Activated naive CD4-positive, alpha-beta T cell treated with anti-CD3 and anti-CD28 coated beads, Interleukin-2, amount 50 U/mL, for 16 hours (primary cell): ENCODE measurements at places on chromosomes 3 and 15.

- DNase-seq = no peak
Measured at GRCh38 chr3:110791995-110792686, 279.5 kb upstream of the NECTIN3 start.

DNA sequence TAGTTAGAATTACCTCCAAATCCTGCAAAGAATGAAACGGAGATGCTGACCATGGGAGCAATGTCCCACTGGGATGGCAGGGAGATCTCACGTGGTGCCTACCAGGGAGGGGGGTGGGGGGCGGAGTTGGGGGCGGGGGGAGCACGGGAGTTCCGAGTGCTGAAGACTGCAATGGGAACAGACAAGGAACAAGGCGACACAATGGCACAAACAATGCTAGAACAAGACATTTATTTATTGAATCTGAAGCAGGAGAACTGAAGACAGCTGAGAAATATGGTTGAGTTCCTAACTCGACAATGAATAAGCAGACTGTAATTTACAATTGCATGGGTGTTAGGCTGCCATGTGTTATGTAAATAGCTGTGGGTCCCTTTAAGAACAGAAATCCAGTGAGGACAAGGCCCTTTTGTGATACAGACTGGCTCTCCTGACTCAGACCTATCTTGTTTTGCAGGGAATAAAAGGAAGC is 91.2 kb downstream of the AQP9 start:
- DNase-seq = no peak

DNA sequence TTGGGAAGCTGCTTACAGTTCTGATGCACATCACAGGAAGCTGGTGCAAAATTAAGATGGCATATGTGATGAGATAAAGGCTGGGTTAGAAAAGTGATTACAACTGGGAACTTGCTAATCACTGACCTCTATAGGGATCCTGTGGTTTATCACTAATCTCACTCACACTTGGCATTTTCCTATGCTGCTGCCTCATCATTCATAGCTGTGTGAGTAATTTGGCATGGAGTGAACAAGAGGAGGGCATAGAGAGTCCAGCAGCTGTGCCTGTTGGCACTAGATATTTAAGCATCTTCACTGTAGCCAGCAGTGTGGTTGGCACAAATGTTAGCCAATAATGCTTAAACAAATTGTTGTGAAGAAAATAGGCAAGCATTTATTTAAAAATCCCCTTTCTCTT is 217.7 kb upstream of the CGNL1 start:
- no peak for DNase-seq

GRCh38 chr15:35007397-35007796 is 19.3 kb upstream of the ZNF770 start:
- no peak for DNase-seq

DNA sequence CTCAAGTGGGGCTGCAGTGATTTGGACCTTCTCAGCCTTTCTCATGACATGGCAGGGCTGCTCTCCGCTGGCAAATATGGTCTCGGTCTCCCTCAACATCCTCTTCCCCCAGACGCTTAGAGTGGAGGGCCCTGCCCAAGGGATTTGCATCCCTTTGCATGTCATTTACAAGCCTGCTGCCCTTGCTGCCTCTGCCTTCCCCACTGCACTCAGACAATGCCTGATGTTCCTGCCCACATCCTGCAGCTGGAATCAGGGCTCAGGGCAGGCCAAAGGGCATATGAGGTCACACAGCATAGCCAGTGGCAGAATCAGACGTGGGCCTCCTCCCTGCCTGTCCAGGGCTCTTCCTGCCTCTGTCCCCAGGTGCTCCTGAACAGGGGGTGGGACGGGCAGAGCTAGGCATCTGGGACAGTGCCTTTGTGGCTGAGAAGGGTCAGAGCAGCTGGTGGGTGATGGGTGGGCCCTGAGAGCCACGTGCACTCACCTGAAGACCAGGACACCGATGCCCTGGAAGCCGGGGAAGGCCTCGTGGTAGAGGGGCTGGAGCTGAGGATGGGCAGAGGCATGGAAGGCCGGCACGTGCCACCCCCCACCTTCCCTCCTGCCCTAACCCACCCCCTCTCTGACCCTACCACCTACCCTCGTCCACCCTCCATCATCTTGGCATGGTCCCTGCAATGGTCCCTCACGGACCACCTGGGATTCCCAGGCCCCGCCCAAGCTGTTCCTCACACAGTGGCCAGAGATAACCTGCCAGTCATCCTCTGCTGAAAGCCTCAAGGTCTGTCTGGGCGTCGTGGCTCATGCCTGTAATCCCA is 27.4 kb upstream of the GOLGA6C start:
- DNase-seq = no peak

DNA sequence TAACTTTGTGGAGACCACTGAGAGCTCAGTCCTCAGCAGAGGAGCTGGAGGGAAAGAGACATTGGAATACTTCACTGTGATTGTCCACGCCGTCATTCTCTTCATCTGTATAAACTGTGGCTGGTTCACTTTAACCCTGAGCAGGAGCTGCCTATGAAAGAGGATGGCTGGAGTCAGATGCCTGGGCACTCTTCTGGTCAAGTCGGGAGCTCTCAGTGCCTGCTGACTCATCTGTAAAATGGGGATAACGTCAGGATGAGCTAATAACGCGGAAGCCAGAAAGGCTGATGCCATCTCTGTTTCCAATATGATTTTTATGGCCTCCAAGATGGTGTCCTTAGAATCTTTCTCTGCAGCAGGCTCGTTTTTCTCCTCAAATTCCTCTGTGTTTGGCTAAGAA is 51.6 kb upstream of the MRPS22 start:
- no peak for DNase-seq

DNA sequence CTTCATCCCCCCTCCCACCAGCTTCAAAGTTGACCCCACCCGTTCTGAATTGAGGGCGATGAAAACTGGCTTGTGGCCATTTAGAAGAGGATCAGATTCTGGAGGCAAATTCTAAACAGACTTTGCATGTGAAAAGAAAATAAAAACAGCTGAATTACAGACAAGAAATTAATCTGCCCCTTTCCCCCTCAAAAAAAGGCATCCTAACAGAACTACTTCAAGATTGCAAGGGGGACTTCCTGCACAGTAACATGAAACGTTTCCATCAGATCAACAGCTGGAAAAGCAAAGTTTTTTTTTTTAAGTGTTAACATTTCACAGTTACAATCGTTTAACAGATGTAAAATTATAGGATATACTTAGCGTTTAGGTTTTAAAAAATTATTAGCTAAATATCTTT is 229.3 kb downstream of the RORA start:
- DNase-seq = no peak

GRCh38 chr3:178169421-178169820 is 366.8 kb upstream of the KCNMB2 start:
- DNase-seq = no peak

DNA sequence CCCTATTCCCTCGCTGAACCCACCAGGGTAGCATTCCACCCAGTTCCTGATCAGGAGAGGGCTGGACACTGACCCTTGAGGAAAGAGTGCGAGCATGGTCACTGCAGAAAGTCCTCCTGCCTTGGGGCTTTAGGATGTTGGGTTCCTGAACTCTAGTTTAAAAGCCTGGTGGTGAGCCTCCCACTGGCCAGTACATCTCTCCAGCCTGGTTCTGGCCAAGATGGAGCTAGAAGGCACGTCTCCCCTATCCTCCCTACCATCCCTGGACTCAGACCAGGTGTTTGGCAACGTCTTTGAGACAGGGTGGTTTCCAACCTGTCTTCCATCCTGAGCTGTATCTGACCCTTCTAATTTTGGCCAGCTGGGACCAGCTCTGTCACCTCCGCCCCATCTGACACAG is 31.4 kb downstream of the NBEAL2 start:
- no peak for DNase-seq

- DNase-seq = no peak
Measured at GRCh38 chr3:120470870-120471269, 20.1 kb upstream of the FSTL1 start.
